Islet precursor cell (in vitro differentiated cells): ENCODE measurements at places on chromosomes 7 and 10.

DNA sequence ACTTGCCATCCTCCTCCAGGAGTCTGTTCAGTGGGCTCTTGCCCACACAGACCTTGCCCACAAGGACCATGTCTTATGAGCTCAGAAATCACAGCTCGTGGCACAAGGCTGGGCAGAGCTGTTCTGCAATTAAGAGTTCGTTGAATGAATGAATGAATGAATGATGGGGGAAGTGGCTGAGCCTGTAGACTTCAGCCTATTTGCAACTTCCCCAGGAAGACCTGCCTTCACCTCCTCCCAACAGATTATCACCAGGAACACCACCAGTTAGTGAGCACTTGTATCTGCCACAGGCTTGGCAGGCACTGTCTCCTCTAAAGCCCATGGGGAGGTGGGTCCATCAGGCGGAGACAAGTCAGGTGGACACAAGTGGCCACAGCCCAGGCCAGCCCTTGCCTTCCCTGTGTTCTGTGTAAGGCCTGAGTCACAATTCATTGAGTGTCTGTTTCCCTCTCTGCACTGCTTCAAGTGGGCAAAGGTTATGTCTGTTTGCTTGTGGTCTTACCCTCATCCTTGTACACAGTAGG, 1.8 kb upstream of the FGF8 start:
- DNase-seq: no peak

- no peak for DNase-seq
Observed at GRCh38 chr7:17581301-17581700, 282.8 kb downstream of the AHR start.

DNA sequence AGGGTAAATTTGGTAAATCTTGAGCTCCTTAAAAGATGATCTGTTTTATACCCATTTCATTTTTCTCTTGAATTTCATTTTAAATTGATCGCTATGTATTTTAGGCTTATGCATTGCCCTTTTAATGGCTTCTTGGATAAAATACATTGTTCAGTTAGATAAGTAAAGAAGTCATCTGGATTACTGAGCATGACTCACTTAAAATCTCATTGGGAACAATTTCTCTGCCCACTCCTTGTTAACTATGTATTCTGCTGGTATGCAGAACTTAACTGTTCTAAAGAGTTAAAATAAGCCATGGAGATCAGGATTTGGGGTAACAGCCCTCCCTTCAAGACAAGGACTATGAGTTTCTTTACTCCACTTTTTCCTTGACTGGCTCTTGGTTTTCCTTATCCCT, 134.2 kb downstream of the SND1 start:
- no peak for DNase-seq

DNA sequence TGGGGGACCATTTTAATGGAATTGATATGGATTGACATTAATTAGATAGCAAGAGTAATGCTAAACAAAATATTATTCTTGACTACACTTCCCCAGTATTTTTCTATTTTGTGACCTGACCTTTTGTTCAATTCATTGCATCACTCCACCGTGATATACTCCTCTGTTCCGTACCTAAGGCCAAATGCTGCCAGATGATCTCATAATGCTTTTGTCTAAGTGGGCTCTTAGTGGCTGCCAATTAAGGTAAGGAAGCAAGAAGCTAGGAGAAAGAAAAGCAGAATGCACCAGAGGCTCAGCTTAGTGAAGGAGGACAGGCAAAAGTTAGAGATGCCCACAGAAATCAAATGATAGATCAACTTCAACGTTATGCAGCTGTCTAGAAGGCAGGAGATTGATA, 36.4 kb downstream of the FEZF1 start:
- no peak for DNase-seq

GRCh38 chr7:44754802-44755697, 6.4 kb downstream of the ZMIZ2 start:
- DNase-seq: no peak

DNA sequence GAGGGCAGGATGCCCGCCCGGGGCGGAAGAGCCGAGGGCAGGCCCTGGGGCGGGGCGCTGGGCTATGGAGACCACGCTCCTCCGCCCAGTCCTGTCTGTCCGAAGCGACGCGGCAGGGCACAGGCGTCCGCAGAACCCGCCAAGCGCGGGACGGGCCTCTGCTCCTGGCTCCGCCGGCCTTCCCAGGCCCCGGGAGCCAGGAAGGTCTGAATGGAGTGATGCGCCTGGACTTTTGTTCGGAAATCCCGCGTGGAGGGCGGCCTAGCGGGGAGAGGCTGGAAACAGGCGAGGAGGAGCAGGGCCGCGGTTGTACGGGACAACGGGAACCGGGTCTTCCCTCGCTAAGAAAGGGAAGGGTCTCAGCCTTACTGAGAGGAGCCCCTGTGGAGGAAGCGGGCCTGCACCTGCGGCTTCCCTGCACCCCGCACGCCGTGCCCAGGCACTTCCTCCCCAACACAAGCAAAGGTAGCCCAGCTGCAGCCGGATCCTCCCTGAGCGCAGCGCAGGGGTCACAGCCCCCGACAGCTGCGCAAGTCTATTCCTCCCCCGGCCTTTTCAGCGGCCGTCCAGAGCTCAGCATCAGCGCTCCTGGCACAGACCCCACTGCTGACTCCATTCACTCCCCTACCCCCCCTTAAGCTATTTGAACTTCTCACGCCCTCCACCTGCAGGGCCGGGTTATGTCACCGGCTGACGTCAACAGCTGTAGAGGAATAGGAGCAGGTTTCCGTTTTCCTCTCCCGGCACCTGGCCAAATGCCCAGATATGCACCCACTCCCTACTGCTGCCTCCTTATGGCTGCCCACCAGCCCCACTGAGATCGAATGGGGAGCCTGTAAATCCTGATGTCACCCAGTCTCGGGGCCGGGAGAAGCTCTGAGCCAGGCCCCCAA, 143.2 kb upstream of the RET start:
- DNase-seq: peak; percentile 55

DNA sequence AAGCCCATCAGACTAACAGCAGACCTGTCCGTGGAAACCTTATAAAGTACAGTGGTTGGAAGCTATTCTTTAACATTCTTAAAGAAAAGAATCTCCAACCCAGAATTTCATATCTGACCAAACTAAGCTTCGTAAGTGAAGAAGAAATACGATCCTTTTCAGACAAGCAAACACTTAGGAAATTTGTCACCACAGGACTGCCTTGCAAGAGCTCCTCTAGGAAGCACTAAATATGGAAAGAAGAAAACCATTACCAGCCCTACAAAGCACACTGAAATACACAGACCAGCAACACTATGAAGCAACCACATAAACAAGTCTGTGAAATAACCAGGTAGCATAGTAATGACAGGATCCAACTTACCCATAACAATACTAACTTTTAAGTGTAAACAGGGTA, 177.7 kb upstream of the PRSS1 start:
- no peak for DNase-seq

DNA sequence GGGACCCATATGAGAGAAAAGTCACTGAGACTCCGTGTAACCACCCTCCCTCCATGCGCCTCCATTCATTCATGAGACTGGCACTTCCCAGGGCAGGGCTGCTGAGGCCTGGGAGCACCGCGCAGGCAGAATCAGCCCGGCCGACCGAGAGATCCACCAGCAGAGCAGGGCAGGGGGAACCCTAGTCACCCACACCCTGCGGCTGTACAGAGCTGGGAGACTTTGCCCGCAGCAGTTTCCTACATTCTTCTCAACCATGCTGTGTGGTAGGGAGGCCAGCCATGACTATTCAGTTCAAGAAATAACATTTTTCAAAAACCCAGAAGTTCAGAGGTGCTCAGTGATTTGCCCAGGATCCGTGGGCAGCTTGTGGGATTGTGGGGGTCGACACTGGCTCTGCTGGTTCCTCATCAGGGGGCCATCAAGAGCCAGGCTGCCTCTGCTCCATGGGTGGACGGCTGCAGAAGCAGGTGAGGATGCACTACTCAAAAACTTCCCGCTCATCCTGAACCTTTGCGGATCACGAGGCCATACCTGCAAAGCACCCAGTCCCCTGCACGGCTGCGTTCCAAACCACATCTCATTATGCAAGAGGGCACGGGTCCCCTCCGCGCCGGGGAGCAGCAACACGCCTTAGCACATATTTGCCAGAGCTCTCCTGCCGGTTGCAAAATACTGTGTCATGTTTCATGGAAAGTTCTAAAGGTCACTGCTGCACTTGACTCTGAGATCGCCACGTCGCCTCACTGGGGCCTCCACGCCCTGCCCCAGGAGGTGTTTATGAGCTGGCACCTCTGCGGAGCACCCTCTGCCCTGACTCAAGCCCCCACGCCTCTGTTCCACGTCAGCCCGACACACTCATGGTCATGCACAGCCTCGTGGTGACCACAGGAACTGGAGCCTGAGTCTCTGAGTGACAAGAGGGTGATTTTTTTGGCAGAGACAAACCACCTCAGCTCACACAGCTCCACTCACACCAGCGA, 132.0 kb downstream of the PRKAG2 start:
- peak; percentile 71 for DNase-seq

DNA sequence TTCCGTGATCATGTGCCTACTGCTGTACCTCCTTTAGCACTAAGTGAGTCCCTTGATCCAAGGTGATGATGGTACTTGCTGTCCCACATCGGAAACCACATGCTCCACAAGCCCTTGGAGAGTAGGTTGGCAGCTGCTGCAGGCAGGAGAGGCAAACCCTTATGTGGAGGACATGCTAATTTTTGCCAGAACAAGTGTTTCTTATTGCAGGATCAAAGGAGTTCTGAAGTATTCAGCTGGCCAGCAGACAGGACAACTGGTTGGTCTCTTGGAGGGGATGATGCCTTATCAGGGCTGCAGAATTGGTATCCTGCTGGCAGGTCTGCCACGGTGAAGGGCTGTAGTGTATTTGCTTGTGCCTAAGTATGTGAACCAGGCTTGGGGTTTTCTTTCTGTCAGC, 36.8 kb downstream of the NACAD start:
- DNase-seq: no peak

GRCh38 chr10:21398563-21399231, 126.8 kb downstream of the SKIDA1 start:
- no peak for DNase-seq

- no peak for DNase-seq
Observed at GRCh38 chr10:64206409-64206808, 685.2 kb downstream of the REEP3 start.

GRCh38 chr10:84607044-84607443, 278.7 kb downstream of the CCSER2 start:
- no peak for DNase-seq
